Hepatocyte (in vitro differentiated cells): ENCODE measurements at places on chromosomes 4 and X. TPM values are rescaled to one million over a fixed set of nuclear protein-coding genes. Genes with fewer than 3 reads are reported as not detected.

GRCh38 chrX:47864300-47864699 lies 27.6 kb downstream of the ZNF81 start:
- DNase-seq: no peak

Gene TLR6
- total RNA-seq: 1.1 and 2.6 TPM in 2 replicates

DNA sequence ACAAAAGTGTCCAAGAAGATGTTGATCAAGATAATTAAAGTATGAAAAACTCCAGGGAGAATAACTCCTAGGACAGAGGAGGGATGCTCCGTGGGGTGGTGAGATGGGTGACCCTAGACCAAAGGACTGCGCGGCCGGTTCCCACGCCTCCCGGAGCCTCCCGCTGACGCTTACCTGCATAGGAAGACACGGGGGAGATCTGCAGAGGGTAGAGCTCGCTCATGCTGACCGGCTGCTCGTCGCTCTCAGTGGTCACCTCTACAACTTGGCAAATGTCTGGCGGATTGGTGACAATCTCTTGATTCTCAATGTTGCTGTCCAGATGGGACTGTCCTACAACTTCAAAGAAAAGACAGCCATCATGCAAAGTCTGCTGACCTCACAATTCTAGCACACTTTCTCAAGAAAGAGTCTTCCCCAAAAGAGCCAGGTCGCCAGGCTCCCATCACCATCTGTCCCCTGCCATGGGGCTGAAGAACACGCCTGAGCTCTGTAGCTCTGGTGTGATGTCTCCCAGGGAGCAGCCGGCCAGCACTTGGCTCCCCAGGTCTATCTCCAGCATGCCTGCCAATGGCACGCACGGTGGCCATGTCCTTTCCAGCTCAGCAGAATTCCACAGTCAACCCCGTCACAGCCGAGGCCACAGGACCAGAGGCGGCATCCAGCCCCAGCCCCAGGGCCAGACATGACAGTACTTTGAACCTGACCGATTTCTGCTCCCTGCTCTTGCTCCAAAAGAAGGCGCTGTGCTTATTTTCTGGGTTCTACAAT lies 75.4 kb downstream of the IRF2 start:
- DNase-seq: no peak

- DNase-seq: no peak
These were observed 470.0 kb downstream of the GASK1B start for GRCh38 chr4:157702831-157703230.

GRCh38 chr4:110310795-110311194 lies 112.4 kb upstream of the ELOVL6 start:
- no peak for DNase-seq

Gene NOX1
- total RNA-seq: 2.5 and 3.0 TPM in 2 replicates

DNA sequence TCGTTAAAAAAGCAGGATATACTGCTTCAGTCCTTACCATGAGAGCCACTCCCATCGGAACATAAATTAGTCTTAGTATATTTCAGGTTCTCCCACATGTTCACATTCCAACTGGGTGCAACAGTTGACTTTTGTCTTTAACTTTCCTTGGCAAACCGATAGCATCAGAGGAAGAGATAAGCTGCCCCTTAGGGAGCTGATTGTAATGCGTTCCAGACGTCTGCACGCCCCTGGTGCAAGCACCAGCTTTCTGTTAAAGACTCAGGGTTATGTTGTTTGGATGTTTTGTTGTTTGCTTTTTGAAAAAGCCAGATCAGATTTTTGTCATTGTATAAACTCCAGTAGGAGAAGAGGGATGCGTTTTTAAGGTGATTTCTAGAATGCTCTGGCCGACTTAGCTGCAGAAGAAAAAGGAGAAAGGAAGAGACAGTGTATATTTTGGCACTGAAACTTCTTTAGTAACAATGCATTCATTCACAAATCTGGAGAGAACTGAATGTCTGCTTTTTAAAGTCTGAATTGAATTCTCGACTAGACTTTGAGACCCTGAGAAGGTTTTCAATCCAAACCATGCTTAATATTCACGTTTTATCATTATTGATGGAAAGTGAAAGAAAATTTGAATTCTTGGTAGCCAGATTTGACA lies 160.9 kb downstream of the CBR4 start:
- no peak for DNase-seq

DNA sequence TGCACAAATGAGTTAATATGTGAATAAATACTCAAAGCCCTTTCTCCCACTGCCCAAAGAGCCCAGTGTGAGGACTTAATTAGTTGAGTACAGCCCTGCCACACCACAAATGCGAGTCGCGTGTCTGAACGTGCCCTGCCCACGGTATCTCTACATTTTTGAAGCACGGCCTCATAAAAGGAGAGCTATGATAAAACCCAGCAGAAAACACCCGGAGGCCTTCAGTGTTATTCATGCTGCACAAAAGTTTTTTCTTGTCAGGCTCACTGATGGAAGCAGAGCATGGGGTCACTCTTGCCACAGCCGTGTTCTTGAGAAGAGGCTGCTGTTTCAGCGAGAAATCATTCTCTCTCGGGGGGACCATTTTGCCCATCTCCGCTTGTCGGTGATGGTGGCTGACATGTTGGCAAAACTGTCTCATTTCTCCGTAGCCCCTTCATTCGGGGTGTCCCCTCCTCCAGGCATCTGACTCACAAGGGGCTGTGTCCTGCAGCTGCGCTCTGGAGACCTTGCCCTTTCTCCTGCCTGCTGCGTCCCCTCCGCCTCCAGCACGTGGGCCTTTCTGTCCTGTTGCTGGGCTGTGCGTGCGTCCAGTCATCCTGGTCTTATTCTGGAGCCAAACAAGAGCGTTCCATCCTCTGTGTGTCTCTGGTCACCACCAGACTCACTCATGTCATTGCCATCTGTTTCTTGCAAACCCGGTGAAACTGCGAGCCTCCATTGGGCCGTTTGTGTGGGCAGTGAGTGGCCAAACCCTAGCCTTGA lies 88.8 kb downstream of the SORCS2 start:
- DNase-seq: peak; percentile 28

Gene MAGEB17
- 0.20 TPM in 1 of 2 replicates, not detected in the other for total RNA-seq

GRCh38 chr4:113499696-113500095 lies 261.8 kb downstream of the CAMK2D start:
- peak; percentile 21 for DNase-seq

DNA sequence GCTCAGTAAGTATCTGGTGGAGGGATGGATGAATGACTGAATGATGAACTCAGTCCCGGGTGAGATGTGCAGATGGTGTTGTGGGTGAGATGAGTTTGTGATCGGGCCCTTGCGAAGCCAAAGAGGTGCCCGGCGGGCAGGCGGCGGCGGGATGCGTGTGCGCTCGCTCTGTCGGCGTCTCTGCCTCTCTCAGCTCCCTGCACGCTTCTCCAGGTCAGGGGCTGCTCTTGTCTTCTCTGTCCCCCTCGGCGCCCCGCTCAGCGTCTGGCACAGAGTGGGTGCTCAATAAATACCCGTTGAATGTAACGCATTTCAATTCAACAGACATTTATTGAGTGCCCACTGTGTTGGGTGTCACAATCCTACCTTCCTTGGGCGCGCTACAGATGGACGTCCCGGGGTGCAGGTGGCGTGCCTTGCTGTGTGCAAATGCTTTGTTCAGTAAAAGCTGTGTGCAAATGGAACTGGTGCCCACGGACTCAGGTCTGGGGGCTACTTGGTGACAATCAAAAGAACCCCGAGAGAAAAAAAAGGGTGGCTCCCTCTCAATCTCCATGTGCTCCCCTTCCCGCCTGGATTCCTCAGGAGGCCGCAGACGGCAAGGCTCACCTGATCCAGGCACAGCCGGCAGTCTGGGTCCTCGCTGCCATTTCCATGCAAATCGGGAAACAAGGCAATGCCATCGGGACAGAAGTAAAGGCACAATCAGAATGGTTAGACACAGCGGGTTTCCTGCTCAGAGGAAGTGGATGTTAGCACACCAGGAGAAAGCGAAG lies 65.6 kb upstream of the AFAP1 start:
- no peak for DNase-seq

DNA sequence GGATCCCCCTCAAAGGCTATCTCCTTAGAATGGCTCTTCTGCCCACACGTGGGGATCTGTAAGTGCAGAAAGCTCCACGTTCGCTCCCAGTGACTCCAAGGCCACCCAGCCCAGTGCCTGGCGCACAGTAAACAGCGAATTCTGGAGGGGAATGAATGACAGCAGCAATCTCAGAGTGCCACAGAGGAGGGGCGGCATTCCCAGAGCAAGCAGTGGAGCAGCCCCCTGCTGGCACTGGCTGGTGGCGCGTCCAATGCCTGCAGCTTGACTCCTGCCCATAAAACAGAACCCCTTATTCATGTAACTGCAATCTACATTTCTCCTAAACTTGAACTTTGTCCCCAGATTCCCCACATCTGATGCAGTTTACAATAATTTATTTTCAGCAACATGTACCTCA lies 6.9 kb upstream of the HELT start:
- DNase-seq: peak; percentile 43
